ENCODE measurements at places on chromosomes 6 and 20.

DNA sequence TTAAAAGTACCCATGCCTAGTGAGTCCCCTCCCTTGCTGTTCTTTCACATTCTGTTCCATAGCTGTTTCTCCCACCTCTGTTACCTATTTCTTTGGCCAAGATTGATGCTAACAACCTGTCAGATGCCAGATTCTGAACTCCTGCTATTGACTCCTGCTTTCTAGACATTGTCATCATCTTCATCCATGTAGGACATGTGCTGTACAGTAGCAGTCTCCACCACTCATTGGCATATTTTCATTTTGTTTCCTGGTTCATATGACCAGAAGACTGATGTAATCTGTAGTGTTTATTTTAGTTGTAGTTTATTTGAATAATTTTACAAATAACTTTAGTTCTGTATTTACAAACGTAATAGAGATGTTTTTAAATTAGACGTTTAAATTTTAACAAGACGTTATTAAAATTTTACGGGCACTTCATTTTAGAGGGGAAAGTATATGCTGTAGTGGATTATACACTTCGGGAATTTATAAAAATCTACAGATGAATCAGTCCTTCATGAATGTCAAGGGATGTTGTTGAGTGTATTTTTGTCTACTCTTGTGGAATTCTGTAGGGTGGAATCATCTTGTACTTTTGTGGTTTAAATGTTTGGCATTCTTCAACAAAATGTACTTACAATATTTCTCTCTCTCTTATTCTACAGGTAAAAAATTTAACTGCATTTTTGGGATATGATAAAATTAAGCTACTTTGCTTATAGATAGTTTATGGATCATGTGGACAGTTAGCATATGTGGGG is 34.1 kb downstream of the TRMT11 start:
- DNase-seq, result no peak

DNA sequence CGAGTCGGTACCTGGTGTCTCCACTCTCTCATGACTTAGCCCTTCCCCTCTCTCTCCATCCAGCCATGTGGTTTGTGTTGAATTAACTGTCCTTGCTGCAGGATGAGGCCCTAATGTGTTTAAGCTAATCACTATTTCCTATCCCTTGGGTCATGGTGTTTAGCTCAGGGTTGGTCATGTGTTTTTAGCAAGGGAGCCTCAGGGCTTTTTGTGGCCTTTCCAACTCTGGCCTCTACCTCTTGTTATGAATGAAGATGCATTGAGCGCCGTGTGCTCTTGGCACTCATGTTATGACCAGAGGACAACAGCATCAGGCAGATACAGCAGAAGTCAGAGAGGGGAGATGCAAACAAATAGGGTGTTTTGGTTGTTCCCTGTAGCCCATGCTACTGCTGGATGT is 674.2 kb upstream of the FLRT3 start:
- no peak for DNase-seq

- DNase-seq, result peak; percentile 76
Observed at GRCh38 chr20:60057123-60057865, 99.1 kb downstream of the CDH26 start.

- no peak for DNase-seq
Observed at GRCh38 chr20:36399147-36399968, 93.2 kb downstream of the DLGAP4 start.

DNA sequence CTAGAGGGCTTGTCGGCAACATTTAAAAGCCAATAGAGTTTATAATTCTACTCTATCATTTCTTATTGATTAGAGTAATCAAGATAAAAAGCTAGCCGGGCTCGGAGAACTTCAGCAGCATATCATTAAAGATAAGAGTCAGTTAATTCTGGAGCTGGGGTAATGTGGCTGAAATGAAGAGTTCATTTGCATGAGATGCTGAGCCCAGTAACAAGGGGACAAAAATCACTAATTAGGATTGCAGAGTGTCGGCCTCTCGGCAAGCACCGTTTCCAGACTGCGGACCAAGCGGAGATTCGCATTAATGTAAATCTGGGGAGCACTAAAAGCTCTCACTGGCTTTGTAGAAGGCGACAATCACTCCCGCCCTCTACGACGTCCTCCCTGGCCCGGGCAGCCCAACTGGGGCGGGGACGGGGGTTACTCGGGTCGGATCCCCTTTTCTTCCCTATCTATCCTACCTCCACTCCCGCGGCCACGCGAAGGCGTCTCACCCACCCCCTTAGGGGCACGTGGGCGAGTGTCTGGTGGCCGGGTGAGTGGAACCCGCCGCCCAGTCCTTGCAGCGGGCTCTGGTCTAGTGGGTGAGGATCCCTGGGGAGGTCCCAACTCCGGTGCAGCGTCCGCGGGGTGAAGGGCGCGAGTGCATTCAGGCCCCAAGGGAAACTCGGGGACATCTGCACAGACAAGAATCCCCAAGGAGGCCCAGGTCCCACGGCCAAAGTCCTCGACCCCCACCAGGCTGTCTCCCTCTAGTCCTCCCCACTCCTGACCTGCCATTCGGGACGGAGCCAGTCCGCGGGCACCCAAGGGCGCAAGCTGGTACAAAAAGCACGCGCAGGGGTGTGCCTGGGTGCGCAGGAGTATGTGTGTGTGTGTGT is 42.2 kb upstream of the OSTM1 start:
- no peak for DNase-seq

- DNase-seq, result no peak
Observed at GRCh38 chr6:83273596-83273995, 80.4 kb downstream of the RWDD2A start.

DNA sequence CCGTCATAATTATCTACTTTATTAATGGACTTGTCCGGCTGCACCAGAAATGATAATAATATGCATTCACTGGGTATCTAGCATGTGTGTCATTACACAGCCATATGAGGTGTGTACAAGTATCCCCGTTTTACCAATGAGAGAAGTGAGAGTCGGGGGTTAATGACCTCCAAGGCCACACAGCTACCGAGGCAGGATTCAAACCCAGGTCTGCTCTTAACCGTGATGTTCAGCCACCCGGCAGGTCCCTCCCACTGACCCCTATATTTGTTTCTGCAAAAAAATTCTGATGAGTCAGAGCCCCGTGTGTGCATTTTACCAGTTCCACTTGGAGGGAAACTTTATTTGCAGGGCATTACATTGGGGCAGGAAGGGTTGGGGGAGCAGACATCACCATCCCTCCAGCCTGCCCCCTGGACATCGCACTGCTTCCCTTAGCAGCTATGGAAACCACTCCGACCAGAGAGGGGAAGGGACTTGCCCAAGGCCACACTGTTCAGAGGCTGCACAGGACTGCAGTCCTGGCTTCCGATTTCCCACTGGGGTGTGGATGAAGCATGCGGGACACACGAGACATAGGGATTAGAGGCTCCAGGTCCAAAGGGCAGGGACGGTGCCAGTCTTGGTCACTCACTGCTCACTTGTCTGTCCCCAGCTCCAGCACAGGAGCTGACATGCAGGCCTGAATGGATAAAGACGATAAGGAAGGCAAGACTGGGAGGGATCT is 10.1 kb upstream of the SRC start:
- DNase-seq, result no peak

- DNase-seq, result no peak
Observed at GRCh38 chr6:127464161-127464880, 5.1 kb upstream of the KIAA0408 start.

GRCh38 chr6:36492092-36492491 is 49.3 kb downstream of the KCTD20 start:
- no peak for DNase-seq

DNA sequence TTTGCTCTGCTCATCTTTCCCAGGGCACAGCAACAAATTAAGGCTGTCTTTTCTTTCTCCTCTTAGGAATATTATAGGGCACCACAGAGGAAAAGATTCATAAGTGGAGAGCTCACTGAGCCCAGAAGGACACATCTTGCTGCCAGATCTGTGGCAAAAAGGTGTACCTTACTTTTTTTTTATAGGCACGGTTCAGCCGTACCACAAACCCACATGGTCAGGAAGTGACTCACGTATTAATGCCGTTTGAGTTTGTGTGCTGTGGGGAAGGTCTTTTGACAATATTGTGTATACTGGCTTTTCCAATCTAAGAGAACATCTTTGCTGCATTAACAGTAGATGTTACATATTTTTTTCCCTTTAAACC is 28.4 kb downstream of the PAQR8 start:
- DNase-seq, result no peak

DNA sequence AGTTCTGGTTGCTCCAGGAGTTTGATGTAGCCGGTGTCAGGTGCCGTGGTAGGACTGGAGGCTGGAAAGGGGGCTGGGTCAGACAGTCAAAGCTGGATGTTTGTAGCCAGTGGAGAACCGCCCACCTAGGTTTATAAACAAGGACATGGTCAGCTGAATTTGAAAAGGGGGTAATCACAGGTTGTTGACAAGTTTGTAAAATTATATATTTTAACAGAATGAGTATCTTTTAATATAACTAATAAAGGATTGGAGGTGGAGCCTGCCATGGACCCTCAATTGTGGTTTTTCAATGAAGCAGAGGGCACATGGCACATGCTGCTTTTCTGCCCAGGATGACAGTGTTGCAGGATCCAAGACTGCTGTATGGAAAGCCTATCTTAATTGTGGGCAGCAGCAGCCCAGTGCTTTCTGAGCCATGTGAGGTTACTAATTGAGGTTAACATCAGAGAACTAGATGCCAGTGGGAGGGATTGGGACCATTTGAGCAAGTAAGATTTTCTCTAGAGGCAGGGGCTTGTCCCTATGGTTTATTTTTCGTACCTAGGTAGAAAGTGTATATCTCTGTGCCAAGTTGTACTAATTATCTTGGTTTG is 9.7 kb downstream of the HECA start:
- DNase-seq, result no peak

DNA sequence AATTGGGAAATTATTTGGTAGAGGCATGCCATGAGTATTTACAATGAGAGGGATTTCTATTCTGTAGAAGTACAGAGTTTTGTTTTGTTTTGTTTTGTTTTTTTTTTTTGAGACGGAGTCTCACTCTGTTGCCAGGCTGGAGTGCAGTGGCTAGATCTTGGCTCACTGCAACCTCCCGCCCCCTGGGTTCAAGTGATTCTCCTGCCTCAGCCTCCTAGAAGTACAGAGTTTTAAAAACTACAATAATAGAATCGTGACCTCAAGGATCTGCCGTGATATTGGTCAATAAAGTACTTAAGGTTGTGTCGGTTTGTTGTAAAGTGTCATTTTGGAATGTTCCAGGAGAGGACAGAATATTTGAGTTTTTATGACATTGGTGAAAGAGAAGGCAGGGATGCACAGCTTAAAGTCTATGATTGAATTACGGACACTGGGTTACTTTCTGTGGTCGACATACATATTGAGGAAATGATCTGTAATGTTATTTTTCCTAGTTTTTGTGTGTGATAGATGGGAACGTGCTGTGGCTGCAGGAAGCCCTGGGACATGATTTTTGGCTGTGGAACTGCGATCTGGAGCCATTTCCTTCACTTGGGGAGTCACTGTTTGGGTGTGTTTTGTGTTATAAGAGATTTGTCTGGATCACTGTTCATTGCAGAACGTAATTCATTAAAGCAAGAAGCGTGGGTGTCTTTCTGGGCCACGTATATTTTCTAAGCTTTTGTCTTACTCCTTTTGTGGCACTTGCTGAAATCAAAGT is 59.6 kb downstream of the TIAM2 start:
- no peak for DNase-seq

DNA sequence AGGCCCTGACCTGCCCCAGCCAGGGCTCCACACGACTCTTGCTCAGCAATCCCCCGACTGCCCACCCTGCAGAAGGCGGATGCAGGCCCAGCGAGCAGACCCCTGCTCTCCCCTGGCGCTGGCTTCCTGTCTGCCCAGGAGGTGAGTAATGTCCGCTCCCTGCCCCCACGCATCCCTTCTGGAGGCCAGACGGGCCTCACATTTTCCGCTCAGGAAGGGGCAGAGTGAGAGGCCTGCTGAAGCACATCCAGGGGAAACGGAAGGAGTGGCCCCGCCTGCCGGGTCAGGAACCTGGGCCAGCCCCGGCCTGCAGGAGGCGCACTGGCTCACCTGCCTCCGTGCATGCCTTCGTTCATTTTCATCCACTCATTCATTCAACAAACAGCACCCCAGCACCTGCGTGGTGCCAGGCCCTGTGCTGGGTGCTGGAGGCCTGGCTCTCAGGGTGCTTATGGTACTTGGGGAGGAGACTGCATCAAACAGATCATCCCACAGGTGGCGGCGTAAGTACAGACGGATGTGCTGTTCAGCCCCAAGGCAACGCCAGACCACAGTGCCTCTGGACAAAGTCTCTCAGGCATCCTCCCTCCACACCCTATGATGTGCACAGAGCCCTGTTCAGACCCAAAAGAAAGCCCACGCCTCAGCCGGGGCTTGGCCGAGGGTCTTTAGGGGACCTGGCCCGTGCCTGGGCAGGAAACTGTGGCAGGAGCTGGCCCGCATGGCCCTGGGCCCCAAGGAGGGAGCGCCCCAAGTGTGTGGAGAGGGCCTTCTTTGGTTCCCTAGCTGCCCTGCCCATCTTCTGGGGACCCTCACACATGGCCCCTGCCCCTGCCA is 112.1 kb downstream of the ASXL1 start:
- no peak for DNase-seq

- no peak for DNase-seq
Observed at GRCh38 chr20:39624316-39624715, 662.2 kb downstream of the DHX35 start.

DNA sequence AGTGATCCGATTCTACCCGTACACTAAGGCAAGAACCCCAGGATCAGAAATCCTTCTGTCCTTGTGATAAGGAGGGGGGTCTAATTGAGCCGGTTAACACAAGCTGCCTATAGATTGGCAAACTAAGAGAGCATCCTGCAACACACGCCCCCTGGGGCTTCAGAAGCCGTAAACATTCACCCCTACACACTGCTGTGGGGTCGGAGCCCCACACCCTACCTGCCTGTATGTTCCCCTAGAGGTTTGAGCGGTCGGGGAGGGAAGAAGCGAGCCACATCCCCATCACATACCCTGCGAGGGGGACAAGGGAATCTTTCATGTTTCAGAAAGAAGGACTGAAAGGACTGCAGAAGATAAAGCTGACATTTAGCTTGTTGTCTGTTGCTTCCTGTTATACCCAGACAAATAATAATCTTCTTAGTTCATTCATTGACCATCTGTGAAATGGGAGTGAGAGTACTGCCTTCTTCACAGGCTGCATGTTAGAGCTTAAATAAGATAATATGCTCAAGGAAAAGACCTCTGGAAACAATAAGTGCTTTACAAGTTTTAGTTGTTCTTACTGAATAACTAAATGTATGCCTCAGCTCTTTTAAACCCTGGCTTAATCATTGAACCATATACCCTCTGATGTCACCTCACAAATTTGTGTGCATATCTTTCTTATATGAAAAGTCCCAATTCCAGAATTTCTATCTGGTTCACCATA is 74.2 kb upstream of the RNF217 start:
- DNase-seq, result no peak

- DNase-seq, result no peak
Observed at GRCh38 chr6:153013438-153013837, 10.9 kb upstream of the MTRF1L start.

GRCh38 chr6:158628542-158628941 is 16.0 kb downstream of the DYNLT1 start:
- DNase-seq, result no peak

DNA sequence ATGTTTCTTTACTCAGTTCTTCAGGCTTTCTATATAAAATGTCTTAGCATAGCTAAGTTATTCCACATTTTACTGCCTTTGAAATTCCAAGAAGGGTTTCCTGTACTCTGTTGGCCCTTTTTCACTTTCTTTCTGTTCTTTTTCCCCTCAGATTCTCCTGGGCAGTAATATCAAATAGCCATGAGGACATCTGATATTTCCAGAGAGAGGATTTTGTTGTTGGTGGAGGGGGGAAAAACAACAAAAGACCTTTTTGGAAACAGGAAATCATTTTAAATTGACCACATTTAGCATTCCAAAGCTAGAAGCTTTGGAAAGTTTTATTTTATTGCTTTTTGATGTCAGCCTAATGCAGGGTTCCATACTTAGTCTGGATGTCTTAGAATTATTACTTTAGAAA is 445.4 kb downstream of the GJA1 start:
- no peak for DNase-seq
